ENCODE measurements at places on chromosomes 3 and 15. TPM values are rescaled to one million over a fixed set of nuclear protein-coding genes. Genes with fewer than 3 reads are reported as not detected.

GRCh38 chr3:134387293-134387692 is 13.0 kb upstream of the AMOTL2 start:
- no peak for DNase-seq

DNA sequence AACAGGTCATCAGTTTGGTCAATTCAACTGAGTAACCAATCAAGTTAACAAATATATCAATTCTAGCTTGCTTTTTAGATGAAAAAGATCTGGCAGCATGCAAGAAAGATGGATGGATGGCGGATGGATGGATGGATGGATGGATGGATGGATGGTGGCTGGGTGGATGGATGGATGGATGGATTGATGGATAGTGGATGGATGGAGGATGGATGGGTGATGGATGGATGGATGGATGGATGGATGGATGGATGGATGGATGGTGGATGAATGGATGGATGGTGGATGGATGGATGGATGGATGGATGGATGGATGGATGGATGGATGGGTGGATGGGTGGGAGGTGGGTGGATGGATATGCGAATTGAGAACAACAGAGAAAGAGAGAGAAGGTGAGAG is 303.7 kb upstream of the IGF1R start:
- DNase-seq = no peak

Gene AMIGO3
- 0.16 TPM for total RNA-seq

DNA sequence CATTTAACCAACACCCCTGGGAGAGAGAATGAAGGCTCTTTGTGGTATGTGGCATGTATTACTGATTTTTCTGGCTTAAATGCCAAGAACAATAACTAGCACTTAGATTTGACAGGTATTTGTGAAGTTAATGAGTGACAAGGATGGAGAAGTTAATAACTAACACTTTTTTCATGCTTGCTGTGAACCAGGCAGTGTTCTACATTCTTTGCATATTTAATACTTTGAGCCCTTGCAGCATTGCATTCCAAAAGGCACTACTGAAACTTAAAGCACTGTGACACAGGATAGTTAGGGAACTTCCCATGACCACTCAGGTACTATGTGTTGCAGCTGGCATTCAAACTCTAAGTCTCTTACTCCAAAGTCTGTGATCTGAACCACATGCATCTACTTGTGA is 650.6 kb downstream of the ZPLD1 start:
- no peak for DNase-seq

- DNase-seq = no peak
Observed at GRCh38 chr3:14152963-14153355, 25.4 kb downstream of the XPC start.

Gene LIPC
- total RNA-seq = 13.8 TPM

DNA sequence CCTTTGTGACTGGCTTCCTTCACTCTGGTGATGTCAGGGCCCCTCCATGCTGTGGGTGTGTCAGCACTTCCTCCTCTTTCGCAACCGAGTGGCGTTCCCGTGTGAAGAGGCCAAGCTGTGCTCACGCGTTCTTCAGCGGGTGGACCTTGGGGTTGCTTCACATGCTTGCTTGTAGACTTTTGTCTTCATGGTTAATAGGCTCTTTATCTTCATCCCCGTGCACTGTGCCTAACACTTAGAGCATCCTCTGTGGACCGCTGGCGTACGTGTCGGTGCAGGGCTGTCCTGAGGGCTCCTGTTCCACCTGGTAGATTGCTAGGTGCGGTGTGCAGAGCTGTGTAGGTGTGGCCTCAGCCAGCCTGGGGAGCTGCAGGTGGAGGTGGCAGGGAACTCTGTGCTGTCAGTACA is 182.3 kb downstream of the OR4M2 start:
- DNase-seq = no peak

Gene FGF12
- 0.48 TPM for total RNA-seq

DNA sequence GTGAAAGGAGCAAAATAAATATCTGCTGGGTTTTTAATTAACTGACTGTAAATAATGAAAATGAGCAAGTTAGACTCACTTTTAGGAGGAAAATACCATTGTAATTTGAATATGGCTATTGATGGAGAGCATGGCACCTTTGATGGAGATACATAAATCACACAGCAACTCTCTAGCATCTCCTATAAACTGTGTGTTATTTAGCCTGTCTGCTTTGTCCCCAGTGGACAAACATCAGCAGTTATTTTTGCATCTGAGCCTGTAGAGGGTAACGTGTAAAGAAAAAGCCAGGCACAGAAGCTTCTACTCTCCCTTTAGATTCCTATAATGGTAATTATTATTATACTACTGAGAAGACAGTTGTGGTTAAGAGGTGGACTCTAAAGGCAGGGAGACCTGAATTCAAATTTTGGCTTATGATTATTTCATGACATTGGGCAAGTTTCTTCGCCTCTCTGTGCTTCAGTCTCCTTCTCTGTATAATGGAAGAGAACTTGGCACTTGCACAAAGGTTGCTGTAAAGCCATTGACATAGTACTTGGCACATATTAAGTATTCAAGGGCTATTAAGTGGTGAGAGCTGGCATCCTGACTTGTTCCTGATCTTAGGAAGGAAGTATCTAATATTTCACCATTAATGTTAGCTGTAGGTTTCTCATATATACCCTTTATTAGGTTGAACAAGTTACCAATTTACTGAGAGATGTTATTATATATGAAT is 289.5 kb upstream of the TRIM42 start:
- no peak for DNase-seq

DNA sequence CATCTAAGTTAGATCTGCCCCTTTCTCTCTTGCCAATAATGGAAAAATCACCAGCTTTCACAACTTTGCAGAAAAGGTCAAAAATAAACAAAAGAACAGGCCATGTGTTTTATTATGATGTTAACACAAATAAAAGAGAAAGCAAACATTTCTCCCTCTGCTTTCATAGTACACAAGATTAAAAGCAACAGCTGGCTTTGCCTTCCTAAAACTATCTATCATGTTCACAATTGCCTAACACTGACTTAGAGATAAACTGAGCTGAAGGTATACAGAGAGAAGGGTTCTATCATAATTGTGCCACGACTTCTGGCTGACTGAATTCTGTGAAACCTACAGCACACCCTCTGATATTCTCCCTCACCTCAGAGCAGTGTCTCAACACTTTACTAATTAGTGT is 29.4 kb downstream of the AADAC start:
- DNase-seq = no peak

Gene CLRN1
- not detected for total RNA-seq

Gene TLR9
- 0.25 TPM for total RNA-seq

- no peak for DNase-seq
Observed at GRCh38 chr15:86489981-86490380, 410.3 kb downstream of the AGBL1 start.

DNA sequence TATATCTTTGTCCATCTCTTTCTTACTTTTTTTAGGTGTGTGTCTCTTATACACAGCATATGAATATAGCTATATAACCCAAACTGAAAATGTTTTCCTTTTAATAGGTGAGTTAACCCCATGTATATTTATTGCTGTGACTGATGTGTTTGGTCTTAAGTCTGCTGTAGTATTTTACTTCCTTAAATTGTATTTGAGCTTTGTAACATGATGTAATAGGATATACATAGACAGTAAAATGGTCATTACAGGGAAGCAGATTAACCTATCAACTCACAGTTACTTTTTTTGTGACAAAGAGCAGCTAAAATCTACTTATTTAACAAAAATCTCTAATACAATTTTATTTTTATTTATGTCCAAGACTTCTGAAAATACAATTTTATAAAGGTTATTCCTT is 51.8 kb upstream of the CDAN1 start:
- no peak for DNase-seq

GRCh38 chr3:125146626-125147490 is 65.7 kb downstream of the SLC12A8 start:
- DNase-seq = no peak

DNA sequence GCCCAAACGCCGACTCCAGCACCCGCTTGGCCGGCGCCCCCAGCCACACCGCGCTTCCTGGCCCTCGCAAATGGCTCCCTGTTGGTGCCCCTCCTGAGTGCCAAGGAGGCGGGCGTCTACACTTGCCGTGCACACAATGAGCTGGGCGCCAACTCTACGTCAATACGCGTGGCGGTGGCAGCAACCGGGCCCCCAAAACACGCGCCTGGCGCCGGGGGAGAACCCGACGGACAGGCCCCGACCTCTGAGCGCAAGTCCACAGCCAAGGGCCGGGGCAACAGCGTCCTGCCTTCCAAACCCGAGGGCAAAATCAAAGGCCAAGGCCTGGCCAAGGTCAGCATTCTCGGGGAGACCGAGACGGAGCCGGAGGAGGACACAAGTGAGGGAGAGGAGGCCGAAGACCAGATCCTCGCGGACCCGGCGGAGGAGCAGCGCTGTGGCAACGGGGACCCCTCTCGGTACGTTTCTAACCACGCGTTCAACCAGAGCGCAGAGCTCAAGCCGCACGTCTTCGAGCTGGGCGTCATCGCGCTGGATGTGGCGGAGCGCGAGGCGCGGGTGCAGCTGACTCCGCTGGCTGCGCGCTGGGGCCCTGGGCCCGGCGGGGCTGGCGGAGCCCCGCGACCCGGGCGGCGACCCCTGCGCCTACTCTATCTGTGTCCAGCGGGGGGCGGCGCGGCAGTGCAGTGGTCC is 3.5 kb downstream of the ISLR2 start:
- no peak for DNase-seq

- no peak for DNase-seq
Observed at GRCh38 chr15:55197719-55198118, 978 bp upstream of the RSL24D1 start.
